ENCODE measurements at places on chromosomes 6 and 20.

- no peak for DNase-seq
Measured at GRCh38 chr6:17601386-17601703, 1.2 kb downstream of the FAM8A1 start.

GRCh38 chr6:95143408-95144180 is 433.7 kb upstream of the MANEA start:
- DNase-seq = no peak

DNA sequence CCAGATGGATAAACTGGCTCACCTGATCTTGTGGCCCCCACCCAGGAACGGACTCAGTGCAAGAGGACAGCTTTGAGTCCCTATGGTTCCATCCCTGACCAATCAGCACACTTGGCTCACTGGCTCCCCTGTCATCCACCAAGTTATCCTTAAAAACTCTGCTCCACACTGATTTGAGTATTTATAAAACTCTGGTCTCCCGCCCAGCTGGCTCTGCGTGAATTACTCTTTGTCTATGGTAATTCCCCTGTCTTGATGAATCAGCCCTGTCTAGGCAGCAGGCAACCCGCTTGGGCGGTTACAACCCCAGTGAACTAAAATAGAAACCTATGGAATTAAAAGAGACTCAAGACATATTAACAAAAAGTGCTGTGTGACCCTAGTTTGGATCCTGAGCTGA is 38.1 kb upstream of the CD83 start:
- DNase-seq = no peak

- no peak for DNase-seq
Measured at GRCh38 chr6:166221040-166221439, 53.4 kb upstream of the TBXT start.

DNA sequence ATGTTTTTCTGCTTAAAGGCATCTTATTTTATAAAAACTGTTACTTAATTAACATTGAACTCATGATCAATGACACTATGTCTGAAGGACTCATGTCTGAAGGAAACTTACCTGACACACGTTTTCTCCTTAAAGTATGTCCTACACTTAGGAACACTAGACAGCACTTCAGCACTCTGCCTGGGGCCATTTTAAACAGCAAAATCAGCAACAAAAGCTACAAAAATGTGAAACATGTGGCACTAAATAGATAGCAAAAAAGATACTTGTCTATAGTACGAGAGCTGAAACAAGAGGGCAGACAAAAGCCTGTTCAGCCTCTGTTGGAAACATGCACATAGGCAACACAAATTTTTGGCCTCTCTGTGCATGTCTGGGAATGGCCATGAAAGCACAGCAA is 93.5 kb upstream of the TMEM30A start:
- DNase-seq = no peak

DNA sequence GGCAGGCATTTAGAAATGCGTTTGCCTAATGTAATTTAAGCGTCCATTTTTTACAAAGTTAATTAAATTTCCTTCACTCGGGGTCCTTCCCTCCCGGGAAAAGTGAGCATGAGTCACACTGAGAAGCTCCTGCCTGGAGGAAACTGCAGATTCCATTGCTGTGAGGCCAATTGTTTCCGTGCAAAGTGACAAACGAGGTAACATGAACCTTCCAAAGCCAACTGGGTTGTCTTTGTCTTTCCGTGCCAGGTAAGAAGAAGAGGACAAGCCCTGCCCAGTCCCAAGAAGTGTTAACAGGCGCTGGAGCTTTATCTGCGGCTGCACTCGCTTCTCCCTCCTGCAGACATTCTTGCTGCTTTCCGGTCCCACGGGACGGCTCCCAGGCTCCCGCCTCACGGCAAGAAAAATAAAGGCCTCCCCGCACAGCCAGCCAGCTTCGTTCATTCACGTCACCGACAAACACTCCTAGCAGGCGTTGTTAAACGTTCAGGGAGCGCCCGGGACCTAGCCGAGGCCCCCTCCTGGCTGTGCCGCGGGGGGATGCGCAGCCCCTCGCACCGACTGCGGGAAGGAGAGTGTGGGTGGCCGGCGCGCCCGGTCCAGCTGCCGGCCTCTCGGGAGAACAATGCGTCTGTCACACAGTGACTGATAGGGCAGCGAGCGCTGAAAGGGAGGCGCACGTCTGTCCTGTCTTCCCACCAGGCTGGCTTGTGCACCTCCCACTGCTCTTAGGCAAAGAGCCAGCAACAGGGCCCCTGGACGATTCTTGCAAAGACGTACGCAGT is 61.5 kb upstream of the HDDC2 start:
- DNase-seq = no peak

GRCh38 chr20:24695529-24696225 is 226.2 kb downstream of the SYNDIG1 start:
- no peak for DNase-seq

DNA sequence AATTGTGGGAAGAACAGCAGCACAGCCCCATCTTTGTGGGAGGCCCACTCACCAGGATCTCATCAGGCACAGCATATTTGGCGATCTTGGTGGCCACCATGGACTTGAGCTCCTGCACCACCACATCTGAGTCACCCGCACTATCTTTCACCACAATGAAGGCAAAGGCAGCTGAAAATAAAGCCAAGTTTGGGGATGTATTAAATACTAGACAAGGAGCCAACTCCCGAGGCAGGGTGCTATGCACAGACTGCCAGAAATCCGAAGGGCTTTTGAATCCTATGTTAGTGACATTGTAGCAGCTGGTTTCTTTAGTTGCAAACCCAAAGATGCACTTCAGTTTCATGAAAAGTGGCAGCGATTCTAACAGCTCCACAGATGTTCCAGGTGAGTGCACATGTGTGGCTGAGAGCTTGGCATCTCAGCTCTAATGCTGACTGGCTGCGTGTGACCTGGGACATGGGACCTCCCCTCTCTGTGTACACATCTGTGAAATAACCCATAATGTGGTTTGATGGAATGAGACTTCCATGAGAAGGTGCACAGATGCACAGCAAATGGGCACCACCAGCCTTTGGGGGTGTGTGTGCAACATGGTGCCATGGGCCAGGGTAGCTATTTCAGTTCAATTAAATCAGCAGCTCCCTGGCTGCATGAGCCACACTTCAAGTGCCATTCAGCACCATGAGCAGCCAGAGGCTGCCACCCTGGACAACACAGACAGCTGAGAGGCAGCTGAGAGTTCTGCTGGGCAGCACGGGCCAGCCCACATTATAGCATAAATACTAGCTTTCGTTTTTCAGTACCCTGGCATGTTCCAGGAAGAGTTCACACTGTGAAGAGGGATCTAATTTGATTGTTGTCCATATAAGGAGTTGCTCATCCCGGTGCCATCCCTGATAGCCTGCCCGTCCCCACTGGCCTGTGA is 16.9 kb upstream of the APMAP start:
- DNase-seq = no peak

- DNase-seq = no peak
Measured at GRCh38 chr6:109834131-109834530, 143.0 kb downstream of the FIG4 start.

- DNase-seq = no peak
Measured at GRCh38 chr6:157226761-157227160, 96.6 kb downstream of the TMEM242 start.

DNA sequence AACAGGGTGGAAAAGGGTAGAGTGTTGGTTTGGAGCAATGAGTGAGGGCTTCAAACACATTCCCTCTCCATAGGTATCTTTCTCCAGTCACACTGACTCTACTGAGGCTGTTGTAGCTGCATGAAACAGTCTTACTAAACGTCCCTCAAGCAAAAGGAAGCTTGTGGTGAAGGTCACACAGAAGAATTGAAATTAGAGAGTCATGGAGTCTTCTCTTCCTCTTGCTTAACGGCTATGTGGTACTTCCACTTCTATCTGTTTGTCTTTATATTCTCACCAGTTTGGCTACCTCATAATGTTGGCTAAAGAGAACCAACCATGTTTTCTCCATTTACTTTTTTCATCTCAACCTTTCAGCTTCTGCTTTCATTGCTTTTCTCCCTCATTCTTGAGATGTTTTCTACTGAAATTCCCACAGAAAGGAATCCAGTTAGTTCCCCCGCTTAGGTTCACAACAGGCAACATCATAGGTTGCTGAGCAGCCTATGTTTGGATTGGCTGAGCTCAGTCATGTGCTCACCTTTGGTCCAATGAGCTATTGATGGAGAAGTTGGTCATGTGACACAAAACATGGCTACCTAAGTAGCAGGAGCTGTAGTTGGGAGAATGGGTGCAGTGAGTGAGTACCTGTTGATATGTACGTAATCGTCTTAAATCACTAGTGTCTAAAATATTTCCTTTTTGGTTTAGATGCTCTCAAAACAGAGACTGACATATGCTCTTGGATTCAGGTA is 99.8 kb downstream of the SNAP25 start:
- no peak for DNase-seq

DNA sequence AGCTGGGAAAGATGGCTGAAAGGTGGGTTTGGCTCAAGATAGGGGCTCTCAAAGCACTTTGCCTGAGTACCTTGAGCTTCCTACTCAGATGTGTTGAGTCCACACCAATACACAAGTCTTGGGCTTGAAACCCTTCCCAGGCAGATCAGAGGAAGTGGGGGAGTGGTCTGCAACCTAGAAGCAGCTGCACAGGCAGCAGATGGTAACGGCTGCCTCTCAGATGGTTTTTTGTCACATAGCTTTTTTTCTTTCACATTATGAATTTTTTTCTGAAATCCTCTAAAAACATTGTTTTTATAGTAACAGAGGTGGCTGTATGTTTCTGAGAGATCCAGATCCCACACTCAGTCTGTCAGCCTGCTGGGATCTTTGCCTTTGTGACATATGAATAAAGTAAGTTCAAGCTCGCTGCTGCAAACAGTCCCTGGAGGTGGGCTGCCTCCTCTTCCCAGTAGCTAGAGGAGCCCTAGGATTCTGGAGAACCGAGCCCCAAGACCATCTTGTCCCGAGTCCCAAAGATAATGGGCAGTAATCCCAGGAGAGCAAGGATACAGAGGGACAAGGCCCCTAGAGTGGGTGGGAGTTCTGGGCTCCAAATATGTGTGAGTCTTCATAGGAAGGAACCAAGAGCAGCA is 97.1 kb upstream of the TOP1 start:
- DNase-seq = no peak

DNA sequence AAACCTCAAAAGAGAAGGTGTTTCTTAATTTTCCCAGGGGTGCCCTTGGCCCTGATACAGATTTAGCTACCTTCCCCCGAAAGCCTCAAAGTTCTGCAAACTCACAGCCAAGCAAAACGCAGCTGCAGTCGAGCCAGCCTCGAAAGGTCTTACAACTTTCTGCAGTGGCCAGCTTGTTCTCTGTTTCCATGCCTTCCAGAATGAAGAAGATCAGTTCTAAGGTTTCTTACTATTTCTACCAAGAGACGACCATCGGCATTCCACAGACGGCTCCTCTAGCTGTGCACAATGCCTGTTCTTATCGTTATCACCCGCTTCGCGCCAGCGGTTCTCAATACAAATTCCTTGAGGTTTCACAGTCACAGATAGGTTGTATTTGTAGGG is 28.5 kb upstream of the CCR6 start:
- DNase-seq = no peak

- DNase-seq = no peak
Measured at GRCh38 chr6:31163922-31164321, 5.5 kb downstream of the TCF19 start.

GRCh38 chr6:22706651-22707050 is 137.3 kb downstream of the HDGFL1 start:
- no peak for DNase-seq

- DNase-seq = no peak
Measured at GRCh38 chr6:90227213-90227612, 69.4 kb downstream of the BACH2 start.

DNA sequence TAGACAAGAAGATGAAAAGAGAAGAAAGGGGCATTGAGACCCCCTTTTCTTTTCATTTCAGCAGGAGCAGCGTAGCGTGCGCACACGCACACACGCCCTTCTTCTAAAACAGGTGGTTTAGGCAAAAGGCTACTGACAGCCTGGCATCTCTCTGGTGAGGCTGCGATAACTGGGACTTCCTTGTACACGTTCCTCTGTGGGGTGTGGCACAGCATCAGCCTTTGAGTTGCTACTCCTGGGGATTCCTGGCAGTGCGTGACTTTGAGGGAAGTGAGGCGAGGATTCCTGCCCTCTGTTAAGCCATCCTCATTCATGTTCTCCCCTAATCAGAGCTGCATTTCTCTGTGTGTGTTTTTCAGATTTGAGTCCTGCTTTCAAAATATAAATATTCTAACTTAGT is 94.7 kb downstream of the TMEM170B start:
- no peak for DNase-seq

DNA sequence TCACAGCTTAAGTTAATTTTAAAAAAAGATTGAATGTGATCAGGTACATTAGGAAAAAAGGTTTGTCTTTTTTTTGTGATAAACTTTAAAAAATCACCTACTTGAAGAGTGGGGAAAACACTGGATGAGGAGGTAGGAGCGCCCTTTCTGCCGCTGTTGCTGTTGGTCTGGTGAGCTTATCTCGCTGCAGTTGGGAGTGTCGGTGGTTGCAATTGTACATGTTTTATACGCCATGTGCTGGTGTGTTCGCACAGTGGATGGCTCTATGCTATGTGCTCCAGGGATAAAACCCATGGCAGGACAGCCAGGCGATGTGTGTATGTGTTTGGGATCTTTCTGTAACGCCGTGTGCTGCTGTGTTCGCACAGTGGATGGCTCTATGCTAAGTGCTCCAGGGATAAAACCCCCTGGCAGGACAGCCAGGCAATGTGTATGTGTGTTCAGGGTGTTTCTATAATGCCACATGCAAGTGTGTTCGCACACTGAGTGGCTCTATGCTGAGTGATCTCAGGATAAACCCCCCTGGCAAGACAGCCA is 1.7 kb downstream of the SLC22A3 start:
- no peak for DNase-seq

DNA sequence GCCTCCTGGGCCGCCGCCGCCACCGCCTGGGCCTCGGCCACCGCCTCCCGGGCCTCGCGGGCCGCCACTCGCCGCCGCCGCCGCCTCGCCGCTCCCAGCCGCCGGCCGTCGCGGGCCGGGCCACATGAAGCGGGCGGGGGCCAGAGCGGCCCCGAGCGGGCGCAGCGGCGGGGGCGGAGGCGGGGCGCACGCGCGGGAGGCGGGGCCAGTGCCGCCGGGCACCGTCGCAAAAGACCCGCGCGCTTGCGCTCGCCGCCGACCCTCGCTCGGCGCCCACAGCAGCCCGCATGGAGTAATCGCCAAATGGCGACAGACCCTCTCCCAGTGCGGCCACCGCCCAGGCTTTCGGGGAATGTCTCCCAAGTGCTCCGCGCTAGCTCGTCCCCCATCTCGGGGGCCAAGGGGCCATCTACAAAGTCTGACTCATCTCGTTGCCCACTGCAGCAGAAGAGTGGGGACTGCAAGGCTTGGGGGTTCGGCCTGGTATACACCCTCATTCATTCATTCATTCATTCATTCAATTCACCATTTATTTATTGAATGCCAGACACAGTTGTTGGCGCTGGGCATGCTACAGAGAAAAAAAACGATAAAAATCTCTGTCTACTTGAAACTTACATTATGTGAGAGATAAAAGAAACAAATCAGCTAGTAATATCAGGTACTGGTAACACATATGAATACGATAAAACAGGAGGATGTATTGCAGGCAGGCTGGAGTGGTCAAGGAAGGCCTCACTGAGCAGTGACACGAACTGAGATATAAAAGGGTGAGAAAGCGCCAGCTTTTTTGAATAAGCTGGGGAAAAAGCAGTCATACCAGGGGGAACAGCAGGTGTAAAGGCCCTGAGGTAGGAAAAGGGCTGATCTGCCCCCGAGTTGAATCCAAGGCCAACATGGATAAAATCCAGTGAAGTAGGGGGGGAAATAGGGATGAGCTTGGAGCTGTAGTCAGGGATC is at the start of gene B4GALT5:
B4GALT5 (minus strand) TSS at position 126 of the 960 bp plus-strand sequence. CDS start 188 bp downstream, outside the sequence.
- peak; percentile 42 for DNase-seq

- no peak for DNase-seq
Measured at GRCh38 chr6:156795825-156796224, 18.6 kb downstream of the ARID1B start.
